ENCODE measurements at places on chromosomes 6 and 20. TPM values are rescaled to one million over a fixed set of nuclear protein-coding genes. Genes with fewer than 3 reads are reported as not detected.

The SAMD3 gene
- 1.9 TPM for total RNA-seq

- no peak for DNase-seq
These were observed 183.9 kb downstream of the ERMARD start for GRCh38 chr6:169935348-169935718.

The SLC26A8 gene
- 0.18 TPM for total RNA-seq

- no peak for DNase-seq
These were observed 236.1 kb downstream of the PACRG start for GRCh38 chr6:162963861-162964260.

The FAXC gene
- 2.7 TPM for total RNA-seq

DNA sequence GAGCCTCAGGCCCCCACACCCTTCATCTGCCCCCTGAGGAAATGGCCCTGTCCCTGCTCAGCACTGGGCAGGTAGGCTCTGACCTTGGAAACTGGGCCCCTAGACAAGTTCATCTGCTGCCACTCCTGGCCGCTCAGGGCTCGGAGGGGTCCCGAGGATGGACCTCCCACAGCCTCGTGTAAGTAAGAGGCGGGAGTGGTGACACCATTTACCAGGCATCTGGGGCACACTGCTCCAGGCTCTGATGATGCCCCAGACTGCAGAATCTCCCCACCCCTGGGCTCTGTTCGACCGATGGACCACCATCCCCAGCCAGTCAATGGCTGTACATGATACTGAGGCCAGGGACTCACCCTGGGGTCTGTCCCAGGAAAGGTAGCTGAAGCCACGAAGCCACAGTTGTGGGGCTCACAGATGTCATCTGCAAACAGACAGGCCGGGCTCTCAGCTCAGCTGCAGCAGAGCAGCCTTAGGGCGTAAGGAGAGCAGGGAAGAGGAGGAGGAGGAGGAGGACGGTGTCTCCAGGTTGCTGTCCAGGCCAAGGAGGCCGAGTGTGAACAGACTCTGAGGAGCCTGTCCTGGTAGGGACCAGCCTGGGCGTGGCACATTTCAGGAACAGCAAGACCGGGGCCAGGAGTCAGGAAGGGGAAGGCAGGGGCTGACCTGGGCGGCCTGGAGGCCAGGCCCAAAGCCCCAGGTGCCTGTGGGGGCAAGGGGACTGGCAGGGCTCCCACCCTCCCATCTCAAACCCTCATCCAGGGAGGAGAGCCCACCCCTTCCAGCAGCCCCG, 300.4 kb downstream of the TAF4 start:
- no peak for DNase-seq

GRCh38 chr20:14375416-14375985, 38.1 kb upstream of the FLRT3 start:
- no peak for DNase-seq

DNA sequence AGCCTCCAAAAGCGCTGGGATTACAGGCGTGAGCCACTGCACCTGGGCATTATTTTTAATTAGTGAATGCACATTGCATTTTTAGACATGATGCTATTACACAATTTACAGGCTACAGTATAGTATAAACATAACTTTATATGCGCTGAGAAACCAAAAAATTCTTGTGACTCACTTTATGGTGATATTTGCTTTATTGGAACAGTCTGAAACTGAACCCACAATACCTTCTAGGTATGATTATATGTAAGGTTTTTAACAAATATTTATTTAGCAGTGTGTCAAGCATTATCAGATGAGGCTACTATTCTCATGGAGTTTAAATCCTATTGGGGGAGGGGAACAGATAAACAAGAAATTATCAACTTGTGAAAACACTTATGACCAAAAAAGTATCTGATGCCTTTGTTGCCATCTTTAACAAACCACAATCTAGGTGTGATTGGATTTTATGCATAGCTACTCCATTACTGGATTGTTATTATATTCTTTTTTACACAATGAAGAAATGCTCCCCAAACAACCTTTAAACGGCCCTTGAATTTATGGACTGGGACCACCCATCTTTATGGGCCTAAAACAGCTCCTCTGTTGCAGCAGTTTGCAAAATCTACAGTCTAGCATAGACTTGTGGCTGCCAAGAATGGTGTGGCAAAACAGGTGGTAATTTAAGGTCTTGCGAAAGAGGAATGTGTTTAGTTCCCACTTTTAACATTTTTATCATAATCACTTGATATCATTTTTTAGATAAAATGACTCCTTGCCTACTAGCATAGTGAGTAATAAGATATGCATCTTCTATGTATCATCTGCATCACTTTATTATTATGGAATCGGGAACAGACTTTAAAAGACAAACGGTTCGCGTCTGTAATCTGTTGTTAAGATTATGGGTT, 159.2 kb upstream of the C6orf118 start:
- DNase-seq = no peak

The SEMG1 gene
- not detected for total RNA-seq

The CGA gene
- not detected for total RNA-seq

GRCh38 chr20:10922506-10922905, 248.7 kb upstream of the JAG1 start:
- no peak for DNase-seq

GRCh38 chr6:5012519-5012918, 8.7 kb upstream of the RPP40 start:
- no peak for DNase-seq

The OR2B6 gene
- not detected for total RNA-seq

GRCh38 chr20:50151034-50151743, 2.3 kb downstream of the PEDS1 start:
- no peak for DNase-seq

DNA sequence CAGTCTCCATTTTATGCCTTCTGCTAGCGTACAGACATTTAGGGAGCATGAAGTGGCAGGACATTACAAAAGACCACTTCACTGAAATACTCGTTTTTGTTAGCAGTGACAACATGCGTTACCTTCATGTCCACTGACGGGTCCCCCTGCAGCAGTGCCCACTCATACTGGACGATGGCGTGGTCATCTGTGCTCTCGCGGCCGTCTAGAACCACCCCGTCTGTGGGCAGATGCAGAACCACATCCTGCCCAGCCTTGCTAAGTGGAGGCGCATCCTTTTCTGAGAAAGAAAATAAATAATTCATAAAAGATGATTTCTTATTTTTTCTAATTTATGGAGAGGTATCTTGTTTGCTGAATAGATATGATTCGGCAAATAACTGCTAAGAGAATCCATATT, 11.3 kb downstream of the LRP11 start:
- DNase-seq = no peak

DNA sequence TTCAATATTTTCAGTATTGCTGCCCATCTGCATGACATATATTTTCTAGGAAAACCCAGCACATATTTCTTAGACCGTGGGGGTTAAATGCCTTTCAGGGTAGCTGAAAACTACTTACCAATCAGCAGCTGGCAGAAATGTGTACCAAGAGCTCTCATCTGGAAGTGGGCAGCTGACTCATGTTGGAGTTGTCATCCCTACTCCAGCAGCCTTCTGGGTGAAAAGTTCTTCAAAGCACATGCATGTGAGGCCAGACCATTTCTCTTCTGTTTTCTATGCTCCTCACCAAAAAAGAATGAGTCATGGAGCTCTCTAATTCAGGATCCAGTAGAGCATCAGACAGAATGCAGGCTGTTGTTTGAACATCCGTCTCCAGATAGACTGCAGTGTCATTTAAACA, 135.5 kb downstream of the PAX1 start:
- no peak for DNase-seq

DNA sequence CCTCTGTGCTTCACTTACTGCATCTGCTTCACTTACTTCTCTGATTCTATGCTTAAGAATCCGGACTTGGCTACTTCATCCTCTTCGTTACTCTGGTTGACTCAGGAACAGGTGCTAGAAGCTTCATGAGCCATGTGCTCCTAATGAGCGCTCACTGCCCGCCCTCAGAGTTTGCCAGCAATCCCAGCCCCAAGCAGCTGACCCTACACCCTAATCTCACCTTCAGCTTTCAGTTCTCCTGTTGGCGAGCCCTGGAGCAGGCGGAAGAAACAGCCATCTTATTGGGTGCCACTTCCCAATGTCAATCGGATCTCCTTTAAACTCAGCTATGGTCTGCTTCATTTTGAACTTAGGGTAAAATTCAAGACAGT, 61.3 kb downstream of the FOXA2 start:
- DNase-seq = no peak

DNA sequence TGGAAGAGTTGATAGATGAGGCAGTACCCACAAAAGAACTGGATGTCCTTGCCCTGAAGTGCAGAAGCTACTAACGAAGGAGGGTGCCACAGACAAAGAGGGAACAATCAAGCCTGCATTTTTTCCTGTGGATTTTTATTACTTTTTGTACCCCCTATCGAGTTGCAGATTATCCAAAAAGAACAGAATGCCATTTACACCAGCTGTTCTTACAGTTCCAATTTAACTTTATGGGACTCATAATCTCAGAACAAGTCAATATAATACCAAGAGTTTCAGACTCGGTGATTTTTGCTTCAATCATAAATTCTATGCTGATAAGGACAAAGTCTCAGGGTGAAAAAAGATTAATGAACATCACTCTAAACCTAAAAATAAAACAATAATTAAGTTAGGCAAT, 4.0 kb upstream of the CNKSR3 start:
- DNase-seq = no peak

DNA sequence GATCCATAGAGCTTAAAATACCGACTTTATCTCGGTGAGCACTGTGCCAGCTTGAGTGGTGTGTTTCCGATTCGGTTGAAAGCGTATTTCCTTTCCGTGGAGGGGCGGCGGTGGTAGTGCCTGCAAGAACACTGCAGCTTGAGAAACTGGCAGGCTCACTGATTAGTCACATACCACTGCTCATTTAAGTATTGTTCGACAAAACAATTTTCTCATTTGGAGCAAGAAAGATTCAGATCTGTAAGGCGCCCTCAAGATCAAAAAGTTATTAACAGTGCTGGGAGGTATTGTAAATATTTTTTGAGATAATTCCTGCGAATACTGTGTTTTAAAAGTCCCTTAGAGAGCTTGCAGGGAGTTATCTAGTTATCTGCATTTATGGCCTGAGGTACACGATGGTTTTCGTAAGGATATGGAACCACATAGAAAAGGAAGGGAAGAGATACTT, 1.3 kb downstream of the MAPK14 start:
- DNase-seq = peak; percentile 69

The THBS2 gene
- 65.8 TPM for total RNA-seq

- DNase-seq = no peak
These were observed 51.3 kb downstream of the MDN1 start for GRCh38 chr6:89768324-89768723.

GRCh38 chr6:111837007-111837406, 36.2 kb downstream of the FYN start:
- no peak for DNase-seq

DNA sequence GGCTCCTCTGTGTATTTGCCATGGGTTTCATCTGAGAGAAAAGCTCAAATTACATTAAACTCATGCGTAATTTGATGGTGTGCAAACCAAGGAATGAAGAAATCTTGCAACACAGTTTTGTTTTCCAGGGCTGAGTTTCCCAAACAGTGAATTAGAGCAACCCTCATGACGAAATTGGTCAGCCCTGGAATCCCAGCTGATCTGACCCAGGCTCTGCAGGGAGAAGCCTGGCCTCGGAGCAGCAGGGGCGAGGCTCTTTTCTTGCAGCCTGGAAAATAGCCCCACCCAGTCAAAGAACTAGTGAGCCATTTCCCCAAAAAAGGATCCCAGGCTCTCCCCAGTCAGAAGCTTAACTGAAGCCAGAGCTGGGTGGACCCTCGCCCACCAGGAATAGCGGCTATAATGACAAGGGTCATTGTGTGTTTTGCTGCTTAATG, 107.3 kb upstream of the SNX9 start:
- DNase-seq = peak; percentile 55

- no peak for DNase-seq
These were observed 189.8 kb downstream of the ZDHHC14 start for GRCh38 chr6:157570752-157571151.

DNA sequence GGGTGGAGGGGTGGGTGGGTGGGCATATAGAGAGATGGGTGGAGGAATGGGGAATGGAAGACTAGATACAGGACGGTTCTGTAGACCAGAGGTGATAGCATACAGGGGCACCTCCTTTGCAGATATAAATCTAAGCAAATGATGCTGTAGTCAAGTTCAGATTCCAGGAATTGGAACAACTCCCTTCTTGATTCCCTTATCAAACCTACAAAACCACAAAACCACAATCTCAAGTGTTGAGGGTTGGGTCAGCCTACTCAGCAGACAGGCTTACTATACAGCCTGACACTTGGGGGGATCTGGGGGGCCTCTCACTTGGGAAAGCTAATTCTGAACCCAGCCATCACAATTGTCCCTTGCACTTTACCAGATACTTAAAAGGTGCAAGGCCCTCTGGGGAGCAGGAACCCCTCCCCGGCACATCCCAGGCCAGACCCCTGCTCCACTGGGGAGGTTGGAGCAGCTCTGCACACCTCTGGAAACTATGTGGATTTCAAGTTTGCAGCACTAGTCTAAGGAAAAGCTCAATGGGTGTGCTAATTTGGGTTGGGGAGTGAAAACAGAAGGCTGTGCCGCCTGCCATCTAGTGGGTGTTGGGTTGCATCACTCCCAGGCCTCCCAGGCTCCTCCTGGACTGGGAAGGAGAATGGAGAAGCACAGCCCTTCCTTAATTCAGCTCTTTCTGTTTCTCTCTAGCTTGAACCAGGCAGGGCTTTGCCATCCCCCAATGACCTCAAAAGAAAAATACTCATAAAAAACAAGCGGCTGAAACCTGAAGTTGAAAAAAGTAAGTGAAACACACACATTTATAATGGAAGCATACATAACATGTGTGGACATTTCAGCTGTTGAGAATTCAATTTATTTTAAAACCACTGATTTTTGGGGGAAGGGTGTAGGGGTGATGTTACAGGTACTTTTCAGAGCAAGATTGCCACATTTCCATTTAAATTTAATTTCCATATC, 121.2 kb upstream of the LAMP5 start:
- DNase-seq = peak; percentile 67

The MYO6 gene
- 81.1 TPM for total RNA-seq

The THBD gene
- 35.4 TPM for total RNA-seq

DNA sequence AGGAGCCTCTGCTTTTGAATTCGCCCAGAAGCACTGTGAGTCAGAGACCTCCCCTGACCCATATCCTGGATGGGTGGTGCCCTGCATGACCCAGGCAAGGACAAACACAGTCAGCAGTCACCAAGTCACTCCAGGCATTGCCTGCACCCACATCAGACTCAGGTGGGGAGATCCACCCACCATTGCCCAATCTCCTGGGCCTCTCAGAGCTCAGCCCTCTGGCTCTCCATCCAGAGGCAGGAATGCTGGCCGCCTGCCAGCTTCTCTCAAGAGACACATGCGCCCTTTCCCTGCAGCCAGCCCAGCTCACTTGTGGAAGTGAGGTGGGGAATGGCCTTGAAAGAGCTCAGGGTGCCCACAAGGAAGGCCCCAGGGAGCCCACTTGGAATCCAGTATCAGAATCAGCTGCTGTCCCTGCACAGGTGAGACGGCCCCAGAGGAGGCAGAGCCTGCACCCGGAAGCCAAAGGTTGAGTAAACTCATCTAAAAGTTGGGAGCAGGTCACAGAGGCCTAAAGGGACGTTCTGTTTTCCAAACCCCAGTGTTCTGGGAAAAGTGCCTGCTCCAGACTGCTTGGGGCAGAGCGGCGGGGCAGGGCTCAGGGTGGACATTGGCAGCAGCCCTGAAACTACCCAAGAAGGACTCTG, 129.8 kb downstream of the PREX1 start:
- peak; percentile 91 for DNase-seq
